Frontal cortex (tissue), 4 donors: ENCODE measurements at places on chromosomes 13 and 19. TPM values are rescaled to one million over a fixed set of nuclear protein-coding genes. Genes with fewer than 3 reads are reported as not detected.

DNA sequence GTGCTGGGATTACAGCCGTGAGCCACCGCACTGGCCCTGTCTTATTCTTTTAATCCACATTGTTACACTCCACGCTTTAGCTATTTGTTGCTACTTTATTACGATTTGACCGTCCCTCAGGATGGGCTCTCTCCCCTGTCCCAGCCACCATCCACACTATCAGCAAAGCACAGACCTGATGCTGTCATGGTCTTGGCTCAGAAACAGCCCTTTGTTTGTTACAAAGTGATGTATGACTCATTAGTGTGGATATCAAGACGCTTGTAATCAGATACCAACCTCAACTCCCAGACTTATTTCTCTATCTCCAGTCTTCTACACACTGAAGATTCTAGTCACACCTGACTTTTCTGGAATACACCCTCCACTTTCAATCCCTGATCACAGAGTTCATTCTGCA, 84.6 kb upstream of the FREM2 start:
- DNase-seq, result no peak

GRCh38 chr19:362683-363082, 18.1 kb upstream of the MIER2 start:
- DNase-seq, result no peak

DNA sequence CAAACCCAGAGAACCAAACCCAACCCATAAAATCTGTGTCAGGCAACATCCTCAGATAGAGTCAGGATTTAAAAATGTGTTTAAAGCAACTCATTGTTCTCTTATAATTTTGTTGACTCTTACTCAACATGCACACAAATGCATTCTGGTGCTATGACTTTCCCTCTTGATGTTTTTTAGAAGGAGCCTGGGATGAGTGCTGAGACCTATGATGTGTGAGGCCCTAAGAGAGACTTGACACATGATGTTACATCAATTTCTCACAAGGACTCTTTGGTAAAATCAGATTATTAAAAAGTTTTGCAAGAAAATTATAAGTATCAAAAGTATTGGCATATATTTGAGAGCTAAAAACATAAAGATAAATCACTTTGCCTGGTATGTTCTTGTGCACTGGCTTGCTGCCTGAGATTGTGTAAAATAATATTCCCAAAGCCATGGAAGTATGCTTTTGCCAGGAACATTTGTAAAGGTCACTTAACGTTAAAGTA, 173.9 kb downstream of the DCLK1 start:
- DNase-seq, result no peak

DNA sequence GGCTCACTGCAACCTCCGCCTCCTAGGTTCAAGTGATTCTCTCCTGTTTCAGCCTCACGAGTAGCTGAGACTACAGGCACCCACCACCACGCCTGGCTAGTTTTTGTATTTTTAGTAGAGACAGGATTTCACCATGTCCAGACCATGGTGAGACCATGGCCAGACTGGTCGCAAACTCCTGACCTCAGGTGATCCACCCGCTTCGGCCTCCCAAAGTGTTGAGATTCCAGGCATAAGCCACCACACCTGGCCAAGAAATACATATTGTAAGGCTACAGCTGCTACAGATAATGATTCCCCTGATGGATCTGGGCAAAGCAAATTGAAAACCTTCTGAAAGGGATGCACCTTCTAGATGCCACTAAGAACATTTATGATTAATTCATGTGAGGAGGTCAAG, 17.8 kb downstream of the PLPP2 start:
- DNase-seq, result no peak

- DNase-seq, result no peak
Measured at GRCh38 chr13:20691616-20692015, 11.9 kb upstream of the IL17D start.

- no peak for DNase-seq
Measured at GRCh38 chr19:33821871-33822270, 25.2 kb downstream of the KCTD15 start.

- no peak for DNase-seq
Measured at GRCh38 chr13:98768522-98768921, 16.1 kb upstream of the SLC15A1 start.

DNA sequence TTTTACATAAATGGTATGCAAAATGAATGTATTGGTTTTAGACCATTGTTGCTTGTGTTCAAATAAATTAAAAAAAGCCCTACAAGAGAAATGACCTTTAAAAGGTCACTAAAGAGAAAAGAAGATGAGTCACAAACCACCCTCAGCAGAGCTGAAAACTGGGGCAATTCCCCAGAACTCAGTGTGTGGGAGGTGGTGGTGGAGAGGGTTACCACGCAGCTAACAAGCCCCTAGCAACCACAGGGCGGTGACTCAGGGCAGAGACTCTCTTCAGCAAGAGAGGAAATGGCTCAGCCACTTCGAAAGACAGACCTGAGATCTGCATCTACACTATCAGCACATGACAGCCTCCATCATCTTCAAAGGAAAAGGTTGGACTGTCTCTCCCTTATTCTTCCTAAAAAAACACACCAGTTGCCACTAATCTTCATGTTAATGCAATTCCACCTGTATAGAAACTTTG, 29.4 kb upstream of the NDFIP2 start:
- no peak for DNase-seq

DNA sequence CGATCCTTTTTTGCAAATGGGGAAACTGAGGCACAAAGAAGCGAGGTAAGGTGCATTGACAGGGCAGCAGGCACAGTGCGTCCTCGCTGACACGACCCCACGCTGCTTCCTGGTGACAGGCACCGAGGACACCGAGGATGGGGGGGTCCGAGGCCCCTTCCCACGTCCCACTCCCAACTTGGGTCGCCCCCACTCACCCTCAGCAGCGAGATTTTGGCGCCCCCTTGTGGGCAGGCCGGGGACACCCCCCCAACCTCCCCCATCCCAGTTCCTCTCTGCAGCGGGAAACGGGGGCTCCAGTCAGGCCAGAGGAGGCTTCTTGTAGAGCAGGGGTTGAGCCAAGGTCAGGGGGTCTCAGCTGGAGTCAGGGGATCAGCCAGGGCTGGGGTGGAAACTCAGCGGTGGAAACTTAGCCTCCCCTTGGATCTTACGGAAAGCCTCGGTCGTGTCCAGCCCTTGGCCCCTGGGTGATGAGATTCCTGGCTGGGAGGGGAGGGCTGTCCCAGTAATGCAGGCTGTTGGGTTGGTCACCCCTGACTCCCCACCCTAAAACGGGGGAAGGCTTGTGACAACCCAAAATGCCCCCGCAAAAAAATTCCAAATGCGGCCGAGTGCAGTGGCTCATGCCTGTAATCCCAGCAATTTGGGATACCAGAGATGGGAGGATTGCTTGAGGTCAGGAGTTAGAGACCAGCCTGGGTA, 8.2 kb downstream of the SMIM24 start:
- no peak for DNase-seq

GRCh38 chr19:42290523-42291434, 11.2 kb upstream of the PRR19 start:
- no peak for DNase-seq

- no peak for DNase-seq
Measured at GRCh38 chr13:32650705-32651311, 64.6 kb downstream of the PDS5B start.

- DNase-seq, result no peak
Measured at GRCh38 chr13:36353001-36353400, 6.8 kb upstream of the SPART start.

- DNase-seq, result no peak
Measured at GRCh38 chr13:67278235-67278634, 48.1 kb upstream of the PCDH9 start.

- no peak for DNase-seq
Measured at GRCh38 chr13:33931397-33932311, 113.7 kb downstream of the RFC3 start.

- DNase-seq, result no peak
Measured at GRCh38 chr19:46761418-46761831, 15.2 kb upstream of the STRN4 start.

DNA sequence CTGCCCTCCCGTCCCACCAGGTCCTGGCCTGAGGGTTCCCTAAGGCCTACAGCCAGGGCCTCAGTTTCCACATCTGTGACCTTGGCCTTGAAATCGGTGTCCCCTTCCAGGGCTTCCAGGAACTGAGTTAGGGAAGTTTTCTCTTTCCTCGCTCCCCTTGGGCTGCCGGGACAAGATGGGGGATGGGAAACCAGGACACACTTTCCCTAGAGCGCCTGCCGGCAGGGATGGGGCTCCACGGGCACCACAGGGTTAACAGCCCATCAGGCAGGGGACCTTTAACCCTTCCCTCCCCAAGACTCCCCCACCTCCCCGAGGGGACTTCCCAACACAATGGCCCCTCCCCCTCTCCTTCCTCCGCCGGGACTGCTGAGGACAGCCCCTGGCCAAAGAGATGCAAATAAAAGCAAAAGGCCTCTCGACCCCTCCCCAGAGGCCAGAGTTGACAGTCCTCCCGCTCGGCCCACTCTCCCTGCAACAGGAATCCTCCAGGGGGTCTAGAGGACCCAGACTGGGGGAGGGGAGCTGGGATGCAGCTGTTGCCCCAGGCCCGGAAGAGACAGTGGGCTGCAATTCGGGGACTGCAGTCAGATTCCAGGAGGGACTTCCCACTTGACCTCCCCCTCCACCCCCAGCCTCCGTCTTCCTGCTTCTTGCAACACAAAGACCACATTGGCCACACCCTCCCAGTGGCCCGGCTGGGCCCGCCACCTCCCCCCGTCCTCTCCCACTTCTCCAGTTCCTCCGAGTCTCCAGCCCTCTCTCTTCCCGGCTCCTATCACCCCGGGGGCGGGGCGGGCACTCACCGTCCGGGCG, 3.4 kb downstream of the BBC3 start:
- DNase-seq, result no peak

The KLF2 gene
- 2.4 TPM for total RNA-seq

The TMC4 gene
- not detected for total RNA-seq

The CYP2S1 gene
- total RNA-seq, result 0.41 TPM

The ADGRE3 gene
- not detected for total RNA-seq

The SIGLEC11 gene
- under 0.01 TPM for total RNA-seq

The APOE gene
- 77.0 TPM for total RNA-seq

The SULT2A1 gene
- not detected for total RNA-seq

The RNF17 gene
- 3.3 TPM for total RNA-seq

The FFAR2 gene
- under 0.01 TPM for total RNA-seq

The TEX29 gene
- not detected for total RNA-seq

The SUGP1 gene
- total RNA-seq, result 22.8 TPM

The SLC5A5 gene
- 2.9 TPM for total RNA-seq
